Muscle of arm (tissue), 14 donors: ENCODE measurements at places on chromosomes 4 and X. TPM values are rescaled to one million over a fixed set of nuclear protein-coding genes. Genes with fewer than 3 reads are reported as not detected.

GRCh38 chr4:147786031-147786430, 54.1 kb downstream of the ARHGAP10 start:
- DNase-seq = no peak

The FAM114A1 gene
- polyA plus RNA-seq = 67.2 TPM

DNA sequence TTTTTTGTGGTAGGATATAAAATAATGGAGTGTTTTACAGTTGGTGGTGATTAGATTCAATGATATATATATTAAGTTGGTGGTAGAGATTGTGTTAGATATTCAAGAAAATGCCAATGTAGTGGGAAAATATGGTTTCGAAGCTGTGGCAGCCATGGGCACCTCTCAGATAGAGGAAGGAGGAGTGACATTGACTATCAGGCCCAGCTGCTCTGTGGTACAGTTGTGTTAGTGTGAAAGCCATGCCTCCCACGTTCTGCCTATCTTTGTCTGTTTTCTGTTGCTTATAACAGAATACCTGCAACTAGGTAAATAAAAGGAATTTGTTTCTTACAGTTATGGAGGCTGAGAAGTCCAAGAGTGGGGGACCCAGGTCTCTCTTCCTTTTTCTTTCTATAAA, 101.9 kb downstream of the ARHGAP10 start:
- no peak for DNase-seq

- DNase-seq = no peak
Observed at GRCh38 chrX:145848448-145848847, 30.8 kb downstream of the SLITRK2 start.

GRCh38 chrX:72180539-72180938, 1.0 kb upstream of the PIN4 start:
- no peak for DNase-seq

GRCh38 chr4:100189820-100190642, at the start of gene DDIT4L:
Gene DDIT4L (minus strand): TSS chr4:100190468. CDS start chr4:100189983, 485 bp downstream.
- DNase-seq = peak; percentile 55

DNA sequence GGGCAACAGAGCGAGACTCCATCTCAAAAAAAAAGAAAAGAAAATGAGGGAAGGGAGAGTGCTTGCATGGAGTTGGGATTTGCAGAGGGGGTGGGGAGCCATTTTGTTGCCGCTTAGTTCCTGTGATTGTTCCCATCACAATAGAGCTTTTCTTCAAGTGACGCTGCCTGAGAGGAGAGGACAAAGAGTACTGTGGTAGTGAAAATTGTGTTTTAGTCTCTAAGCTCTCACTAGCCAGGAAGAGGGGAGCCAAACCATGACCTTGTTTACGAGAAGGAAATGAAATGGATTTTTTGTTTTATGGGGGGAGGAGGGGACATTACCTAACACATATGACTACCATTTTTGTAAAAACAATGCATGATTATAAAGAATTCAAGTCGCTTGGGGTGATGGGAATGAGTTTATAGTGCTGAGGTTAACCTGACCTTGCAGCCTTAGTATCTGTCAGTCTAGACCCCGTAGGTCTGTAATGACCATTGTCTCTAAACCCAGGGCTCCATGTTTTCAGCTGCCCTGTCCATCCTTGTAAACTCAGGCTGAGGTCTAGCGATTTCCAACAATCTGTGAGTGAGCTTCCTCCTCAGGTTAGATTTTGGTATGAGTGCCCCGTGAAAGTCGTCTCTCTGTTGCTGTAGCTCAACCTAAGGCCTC, 18.8 kb downstream of the SRD5A3 start:
- no peak for DNase-seq

GRCh38 chr4:124527364-124527763, 185.2 kb downstream of the ANKRD50 start:
- DNase-seq = no peak

The SLC25A43 gene
- polyA plus RNA-seq = 6.9 TPM

The GRPR gene
- not detected for polyA plus RNA-seq

- DNase-seq = no peak
Observed at GRCh38 chrX:129576539-129576938, 36.5 kb downstream of the OCRL start.

GRCh38 chr4:41575207-41575606, 37.2 kb downstream of the LIMCH1 start:
- DNase-seq = no peak

DNA sequence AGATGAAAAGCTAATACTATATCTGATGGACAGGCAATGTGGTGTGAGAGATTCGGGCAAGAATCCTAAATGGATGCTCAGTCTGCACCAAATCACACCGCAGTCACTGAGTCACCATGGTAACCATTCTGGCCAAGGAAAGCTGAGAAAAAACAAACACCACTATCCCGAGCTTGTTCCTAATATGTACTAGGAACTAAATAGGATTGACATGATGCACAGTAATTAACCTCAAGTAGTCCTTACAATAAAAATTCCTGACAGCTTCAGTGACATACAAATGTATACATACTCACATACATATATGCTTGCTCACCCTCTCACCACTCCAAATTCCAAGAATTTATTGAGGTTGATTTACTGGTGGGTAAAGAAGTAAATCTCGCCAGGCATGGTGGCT, 1.1 kb upstream of the RAB40A start:
- DNase-seq = no peak

DNA sequence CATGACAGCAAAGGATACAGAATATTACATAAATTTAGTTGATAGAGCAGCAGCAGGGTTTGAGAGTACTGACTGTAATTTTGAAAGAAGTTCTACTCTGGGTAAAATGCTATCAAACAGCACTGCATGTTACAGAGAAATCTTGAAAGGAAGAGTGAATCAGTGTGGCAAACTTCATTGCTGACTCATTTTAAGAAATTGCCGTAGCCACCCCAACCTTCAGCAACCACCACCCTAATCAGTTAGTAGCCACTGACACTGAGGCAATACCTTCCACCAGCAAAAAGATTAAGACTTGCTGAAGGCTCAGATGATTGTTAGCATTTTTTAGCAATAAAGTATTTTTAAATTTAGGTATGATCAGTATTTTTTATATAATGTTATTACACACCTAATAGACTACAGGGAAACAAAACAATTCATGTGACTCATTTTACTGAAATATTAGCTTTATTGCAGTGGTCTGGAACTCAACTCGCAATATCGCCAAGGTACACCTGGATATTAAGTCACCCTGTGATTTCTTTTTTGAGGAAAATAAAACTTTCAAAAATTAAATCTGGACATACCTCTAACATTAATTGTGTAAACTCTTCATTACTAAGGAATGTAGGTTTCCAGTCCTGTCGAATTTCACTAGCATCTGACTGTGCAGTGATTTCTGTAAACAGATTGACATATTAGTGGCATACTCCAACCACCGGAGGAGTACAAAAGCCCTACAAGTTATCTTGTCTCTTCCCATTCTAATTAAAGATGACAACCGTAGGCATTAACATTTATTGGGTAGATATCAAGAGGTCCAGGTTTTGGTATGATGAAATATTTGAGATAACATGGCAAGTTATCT, 71.1 kb downstream of the CLOCK start:
- no peak for DNase-seq

GRCh38 chrX:115344885-115345614, 55.5 kb downstream of the LUZP4 start:
- peak; percentile 88 for DNase-seq

DNA sequence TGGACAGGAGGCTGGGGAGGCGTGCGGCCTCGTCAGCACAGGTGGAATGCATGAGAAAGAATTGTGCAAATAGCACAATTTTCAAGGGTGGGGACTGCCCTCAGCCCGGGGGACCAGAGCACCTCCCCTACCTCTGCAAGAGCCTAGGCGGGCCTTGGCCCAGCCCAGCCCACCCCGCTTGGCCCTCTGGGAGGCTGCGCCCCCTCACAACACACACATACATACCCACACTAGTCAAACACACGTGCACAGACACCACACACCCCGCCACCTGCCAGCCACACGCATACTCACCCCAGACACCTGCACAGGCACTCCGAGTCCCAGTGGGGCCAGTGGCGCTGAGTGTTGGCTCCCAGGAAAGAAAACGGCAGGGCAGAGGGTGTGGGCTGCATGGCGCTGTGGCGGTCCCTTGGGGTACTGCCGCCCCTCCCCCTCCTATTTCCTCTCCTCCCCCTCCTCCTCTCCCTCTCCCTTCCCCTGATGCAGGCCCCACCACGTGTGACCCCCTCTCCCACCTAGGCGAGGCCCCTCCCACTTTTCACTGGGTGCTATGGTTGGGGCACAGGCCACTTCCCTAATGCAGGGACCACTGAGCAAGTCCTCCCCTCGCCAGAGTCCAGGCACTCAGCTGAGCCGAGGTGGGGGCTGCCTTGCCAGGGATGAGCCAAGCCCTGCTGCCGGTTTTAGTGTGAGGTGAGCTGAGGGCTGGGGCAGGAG, 84.5 kb downstream of the FAM53A start:
- no peak for DNase-seq

DNA sequence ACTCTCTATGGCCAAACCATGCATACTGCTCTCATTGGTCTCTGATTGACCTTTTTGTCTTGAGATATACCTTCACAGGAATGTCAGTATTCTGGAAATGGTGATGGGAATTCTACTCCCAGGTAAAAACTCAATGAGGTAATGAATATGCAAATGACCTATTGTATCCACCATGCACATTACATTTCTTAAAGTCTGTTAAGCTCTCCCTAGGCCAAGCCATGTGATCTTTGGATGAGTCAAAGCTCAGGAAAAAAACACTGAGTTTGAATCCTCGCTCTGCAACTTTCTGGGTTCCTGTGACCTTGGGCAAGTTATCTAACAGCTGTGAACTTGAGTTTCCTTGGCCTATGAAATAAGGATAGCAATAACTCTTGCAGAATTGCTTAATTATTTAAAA, 175.4 kb downstream of the PPP1R2C start:
- no peak for DNase-seq

- no peak for DNase-seq
Observed at GRCh38 chr4:111770514-111770913, 374.7 kb upstream of the FAM241A start.

- no peak for DNase-seq
Observed at GRCh38 chr4:32462944-32463343, 1742.8 kb downstream of the PCDH7 start.

GRCh38 chr4:139972305-139972704, 181.7 kb downstream of the MAML3 start:
- no peak for DNase-seq

- no peak for DNase-seq
Observed at GRCh38 chr4:1684506-1685234, 557 bp upstream of the FAM53A start.

The ASMT gene
- polyA plus RNA-seq = not detected

GRCh38 chrX:153342762-153343558, 9.0 kb downstream of the ZNF275 start:
- DNase-seq = peak; percentile 25

DNA sequence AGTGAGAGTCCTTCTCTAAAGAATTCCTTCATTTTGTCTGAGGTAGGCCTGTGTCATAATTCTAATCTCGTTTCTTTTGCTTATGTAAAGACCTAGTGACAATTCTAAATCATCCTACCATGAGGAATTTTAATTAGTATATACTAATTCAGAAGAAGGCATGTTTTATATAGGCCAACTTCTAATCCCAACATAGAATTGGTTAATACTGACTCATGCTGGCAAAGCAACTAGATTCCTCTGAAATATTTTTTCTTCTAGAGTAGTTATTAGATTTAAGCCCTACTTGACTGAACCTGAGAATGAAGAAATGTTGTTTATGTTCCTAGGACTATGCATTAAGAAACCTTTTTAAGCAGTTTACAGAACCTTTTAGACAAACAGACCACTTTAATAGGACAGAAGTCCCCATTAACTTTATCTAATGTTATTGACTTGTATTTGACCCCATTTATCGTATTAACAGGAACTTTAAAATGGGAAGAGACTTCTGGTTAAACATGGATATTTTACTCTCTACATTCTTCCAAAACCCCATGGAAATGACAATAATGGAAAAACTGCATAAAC, 56.1 kb upstream of the EIF1AX start:
- DNase-seq = no peak

DNA sequence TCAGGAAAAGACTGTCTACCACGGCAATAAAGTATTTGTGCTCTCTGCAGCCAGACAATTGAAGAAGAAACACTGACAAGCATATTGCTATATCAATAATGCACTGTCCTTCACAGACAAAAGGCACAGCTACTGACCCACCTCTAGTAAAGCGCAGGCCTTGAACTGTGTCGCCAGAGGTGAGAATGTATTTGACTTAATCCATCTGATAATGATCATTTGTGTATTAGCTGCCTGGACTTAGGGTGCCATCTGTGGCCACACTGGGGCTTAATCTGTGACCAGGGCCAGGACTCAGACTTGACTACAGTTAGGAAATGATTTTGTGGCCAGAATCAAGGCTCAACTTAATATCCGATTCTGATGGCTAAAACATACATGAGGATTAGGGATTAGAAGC, 260.4 kb downstream of the SMARCA1 start:
- DNase-seq = no peak

The PHKA1 gene
- 2.9 TPM for polyA plus RNA-seq

DNA sequence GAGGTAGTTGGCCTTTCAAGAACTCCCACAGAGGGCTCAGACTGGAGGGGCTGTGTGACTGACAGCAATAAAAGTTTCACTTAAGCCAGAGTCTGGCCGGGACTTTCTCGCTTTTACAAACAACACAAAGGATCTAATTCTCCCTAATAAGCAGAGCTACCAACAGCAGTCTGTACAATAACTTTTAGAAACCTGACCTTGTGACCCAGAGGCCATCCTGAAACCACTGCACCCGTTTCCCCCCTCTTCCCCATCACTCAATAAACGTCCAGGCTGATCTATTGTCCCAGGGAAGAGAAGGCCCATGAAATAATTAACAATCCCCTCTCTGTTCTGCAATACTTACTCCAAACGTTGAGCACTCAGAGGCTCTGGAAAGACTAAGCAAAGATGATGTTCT, 442.4 kb downstream of the ZIC3 start:
- no peak for DNase-seq

GRCh38 chr4:96120206-96120605, 280.3 kb downstream of the PDHA2 start:
- no peak for DNase-seq

GRCh38 chr4:140702096-140702757, 54.0 kb downstream of the TBC1D9 start:
- DNase-seq = no peak

DNA sequence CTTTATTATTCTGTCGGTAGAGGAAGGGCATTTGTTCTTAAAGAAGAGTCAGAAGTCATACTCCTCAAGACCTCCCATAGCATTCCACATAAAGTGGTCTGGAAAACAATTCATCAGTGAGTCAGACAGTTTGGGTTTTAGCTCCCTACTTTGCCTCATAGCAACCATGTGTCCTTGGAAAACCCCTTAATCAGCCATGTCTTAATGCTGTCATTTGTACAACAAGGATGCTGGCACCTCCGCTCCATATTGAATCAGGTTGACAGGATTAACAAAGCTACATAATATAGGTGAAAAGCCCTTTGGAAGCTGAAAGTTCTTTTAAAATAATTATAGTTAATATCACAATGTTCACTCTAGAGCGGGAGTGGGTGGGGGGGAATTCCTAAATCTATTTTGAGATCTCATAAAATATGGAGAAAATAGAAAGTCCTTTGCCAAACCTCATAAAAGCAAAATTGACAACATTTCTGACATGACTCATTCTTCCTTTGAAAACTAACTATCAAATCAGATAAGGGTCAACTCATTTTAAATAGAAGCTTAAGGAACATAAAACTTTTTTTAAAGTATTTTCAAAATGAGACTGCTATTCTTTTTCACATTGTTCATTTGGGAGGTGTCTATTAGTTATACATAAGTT, 37.3 kb upstream of the GUCY1A1 start:
- DNase-seq = no peak
